Fibroblast of upper back skin (primary cell): ENCODE measurements at places on chromosomes 7 and 10.

DNA sequence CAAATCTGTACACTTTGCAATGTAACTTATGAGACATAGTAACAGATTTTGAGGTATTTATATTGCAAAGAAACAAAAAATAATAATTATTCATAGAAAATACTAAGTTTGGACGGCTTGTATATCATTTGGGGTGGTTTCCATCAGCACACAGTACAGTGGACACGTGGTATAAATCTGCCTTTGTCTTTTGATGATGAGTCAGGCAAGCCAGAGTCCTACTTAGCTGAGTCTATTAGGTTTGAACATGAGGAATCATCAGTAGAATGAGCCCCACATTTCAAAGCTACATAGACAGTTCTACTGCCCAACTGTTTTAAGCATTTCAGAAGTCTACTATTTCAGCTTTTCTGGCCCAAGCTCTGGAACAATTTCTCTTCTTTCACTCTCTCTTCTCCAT, 803.2 kb downstream of the PHTF2 start:
- peak; percentile 17 for DNase-seq

GRCh38 chr10:76554033-76554408, 1083.6 kb downstream of the KCNMA1 start:
- no peak for DNase-seq

DNA sequence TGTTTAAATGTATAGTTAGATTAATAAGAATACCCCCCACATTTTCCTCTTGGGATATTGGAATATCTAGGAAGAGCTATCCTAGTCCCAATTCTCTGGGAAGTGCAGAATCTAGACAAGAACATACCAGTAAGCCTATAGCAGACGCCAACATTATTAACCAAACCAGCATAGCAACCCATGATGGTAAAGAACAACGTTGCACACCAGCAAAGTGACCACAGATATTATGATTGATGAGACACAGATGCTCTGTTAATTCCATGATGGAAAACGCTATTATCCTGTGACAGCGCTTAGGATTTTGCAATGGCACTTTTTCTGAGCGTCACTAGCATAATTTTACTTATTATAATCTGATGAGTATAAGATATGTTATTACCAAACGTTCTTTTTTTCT, 603.1 kb upstream of the PCDH15 start:
- DNase-seq = no peak

DNA sequence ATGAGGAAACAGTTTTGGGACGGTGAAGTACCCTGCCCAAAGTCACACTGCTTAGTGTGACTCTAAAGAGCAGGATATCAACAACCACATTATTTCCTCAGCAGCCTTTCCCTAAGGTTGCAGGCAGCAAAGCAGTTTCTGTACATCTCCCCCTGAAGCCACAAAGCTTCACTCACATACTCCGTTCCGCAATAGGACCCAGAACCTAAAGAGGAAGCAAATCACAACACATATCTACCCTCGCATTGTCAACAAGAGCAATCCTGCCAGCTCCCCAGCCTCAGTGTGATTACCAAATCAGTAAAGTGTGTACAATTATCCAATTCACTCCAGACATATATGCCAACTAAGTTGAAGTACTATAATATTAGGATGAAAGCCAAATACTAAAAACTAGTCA, 30.8 kb downstream of the VAX1 start:
- DNase-seq = no peak

DNA sequence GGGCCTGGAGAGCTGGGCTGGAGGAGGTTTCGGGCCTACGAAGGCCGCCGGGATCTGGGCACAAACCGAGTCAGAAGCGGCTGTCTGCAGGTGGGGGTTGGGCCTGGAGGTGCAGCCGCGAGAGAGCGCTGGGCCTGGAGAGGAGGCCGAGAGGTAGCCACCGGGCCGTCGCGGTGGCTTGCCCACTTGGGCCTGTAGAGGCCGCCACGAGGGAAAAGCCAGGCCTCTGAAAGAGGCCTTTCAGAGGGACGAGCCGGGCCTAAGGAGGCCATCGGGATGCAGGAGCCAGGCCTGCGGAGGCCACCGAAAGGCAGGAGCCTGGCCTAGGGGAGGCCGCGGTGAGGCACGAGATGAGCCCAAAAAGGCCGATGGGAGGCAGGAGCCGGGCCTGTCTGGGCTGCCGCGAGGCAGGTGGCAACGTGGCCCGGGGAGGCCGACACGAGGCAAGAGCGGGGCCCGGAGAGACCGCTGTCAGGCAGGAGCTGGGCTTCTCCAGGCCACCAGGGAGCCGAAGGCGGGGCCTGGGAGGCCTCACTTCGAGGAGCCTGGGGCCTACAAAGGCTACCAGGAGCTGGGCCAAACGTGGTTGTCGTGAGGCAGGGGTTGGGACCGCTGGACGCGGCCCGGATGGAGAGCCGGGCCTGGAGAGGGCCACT, 25.6 kb downstream of the MDH2 start:
- no peak for DNase-seq

DNA sequence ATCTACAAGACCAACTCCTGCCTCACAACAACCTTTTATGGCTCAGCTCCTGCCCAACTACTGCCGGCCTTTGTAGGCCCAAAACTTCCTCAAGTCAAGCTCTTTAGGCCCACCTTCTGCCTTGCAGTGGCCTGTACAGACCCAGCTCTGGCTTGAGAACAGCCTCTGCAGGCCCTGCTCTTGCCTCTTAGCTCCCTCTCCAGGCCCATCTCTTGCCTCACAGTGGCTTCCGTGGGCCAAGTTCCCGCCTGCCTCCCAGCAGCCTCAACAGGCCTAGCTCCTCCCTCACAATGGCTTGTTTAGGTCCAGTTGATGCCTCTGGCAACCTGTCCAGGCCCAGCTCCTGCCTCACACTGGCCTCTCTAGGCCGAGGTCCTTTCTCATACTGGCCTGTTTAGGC, 32.4 kb upstream of the VKORC1L1 start:
- DNase-seq = no peak

DNA sequence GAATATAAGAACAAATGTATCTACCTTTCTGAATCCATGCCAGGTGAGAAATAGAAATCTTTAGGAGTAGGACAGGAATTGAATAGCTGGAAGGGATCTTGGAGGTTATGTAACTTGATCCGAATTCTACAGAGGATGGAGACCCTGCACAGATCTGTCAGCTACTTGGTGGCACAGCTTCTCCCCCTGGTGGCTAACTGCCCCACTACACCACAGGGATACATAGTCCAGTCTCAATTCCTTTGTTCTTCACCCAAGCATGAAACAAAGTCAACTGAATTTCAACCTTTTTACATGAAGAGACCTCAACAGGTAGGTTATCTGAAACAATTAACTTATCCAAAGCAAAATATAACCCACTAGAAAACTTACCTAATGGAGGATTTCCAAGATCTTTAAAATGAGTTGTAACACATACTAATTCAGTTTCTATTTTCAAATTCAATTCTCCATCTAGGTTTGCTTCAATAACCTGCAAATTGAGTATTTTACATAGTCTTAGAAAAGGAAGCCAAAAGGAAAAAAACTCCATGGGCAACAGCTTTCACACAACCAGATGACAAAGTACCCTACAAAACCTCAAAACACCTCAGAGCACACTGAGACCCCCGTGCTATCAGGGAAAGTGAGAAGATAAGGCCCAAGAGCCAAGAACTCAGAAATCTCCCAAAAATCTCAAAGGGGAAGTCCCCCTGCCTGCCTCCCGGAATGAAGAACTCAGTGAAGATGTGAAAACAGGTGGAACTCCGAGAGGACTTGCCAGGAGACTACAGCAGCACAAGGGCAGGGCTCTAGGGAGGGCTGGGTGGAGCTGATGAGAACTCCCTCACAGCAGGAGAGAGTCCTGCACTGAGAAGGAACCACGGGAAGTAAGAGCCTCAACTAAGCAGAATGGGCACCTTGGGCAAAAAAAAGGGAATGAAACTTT, 10.3 kb downstream of the HUS1 start:
- DNase-seq = peak; percentile 64

GRCh38 chr10:77127243-77127642, 510.4 kb downstream of the KCNMA1 start:
- no peak for DNase-seq

GRCh38 chr7:137682596-137682995, 164.2 kb downstream of the DGKI start:
- peak; percentile 89 for DNase-seq

GRCh38 chr10:85666987-85667386, 699.6 kb downstream of the GRID1 start:
- DNase-seq = no peak

DNA sequence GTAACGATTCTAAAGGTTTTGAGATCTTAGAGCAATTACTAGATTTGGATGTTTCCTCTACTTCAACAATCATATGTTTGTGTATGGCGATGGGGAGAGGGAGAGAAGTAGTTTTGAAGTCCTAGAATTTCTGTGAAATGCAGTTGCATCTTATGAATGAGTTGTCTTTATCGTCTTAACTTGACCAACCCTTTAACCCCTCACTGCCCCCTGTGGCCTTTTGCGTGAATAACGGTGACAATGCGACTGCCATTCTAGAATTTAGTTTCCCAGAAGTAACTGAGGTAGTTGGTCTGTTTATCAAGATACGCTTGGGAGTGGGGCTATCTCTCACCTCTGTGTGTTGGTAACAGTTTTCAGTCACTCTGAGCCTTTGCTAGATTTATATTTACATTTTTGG, 204.6 kb downstream of the HDAC9 start:
- DNase-seq = no peak

GRCh38 chr10:61409157-61409556, 44.0 kb downstream of the TMEM26 start:
- DNase-seq = no peak

DNA sequence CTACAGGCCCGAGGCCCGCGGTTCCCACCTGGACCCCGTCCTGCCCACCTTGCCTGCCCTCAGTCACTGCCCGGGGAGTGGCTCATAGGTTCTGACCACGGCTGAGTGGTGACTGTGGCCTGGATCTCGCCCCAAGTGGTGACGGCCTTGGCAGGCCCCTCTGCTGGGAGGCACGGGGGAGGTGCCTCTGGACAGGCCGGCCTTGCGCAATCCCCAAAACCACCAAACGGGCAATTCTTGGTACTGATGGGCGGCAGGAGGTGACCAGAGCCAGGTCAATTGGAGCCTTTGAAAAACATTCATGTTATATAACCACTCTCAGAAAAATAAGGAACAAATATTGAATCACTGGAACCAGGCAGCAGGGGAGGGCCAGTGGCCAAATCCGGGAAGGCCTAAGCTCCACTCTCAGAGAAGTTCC, 83.4 kb downstream of the PRKAG2 start:
- no peak for DNase-seq

DNA sequence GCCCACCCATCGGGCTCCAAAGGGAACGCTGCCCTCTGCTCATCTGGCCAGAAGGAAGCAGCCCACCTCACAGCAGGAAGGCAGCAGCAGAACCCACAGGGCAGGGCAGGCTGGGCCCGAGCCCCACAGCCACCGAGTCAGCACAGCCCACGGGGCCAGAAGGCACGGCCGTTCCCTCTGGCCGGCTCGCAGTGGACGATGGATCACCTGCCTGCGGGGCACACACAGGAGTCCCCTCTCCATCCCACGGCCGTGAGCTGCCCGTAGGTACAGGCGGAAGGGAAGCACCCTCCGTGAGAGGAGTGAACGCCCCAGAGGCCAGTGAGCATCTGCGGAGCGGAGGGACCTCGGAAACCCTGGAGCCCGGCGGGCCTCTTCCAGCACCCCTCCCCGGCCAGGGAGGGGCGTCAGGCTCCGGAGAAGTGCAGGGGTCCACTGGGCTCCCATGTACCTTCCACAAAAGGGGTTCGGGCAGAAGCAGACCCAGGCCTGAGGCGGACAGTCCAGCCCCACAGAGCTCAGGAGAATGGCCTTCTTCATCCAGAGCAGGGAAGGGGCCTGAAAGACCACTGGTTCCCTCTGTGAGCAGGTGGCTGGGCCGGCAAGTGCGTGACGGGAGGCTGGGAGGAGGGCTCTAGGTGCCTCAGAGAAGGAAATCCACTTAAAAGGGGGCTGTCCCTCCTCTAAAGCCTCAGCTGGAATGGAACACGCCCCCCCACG, 11.7 kb downstream of the NUDT1 start:
- no peak for DNase-seq

- no peak for DNase-seq
These were observed 3.4 kb upstream of the TBRG4 start for GRCh38 chr7:45114926-45115325.

GRCh38 chr10:93422118-93422517, 60.0 kb downstream of the MYOF start:
- no peak for DNase-seq

DNA sequence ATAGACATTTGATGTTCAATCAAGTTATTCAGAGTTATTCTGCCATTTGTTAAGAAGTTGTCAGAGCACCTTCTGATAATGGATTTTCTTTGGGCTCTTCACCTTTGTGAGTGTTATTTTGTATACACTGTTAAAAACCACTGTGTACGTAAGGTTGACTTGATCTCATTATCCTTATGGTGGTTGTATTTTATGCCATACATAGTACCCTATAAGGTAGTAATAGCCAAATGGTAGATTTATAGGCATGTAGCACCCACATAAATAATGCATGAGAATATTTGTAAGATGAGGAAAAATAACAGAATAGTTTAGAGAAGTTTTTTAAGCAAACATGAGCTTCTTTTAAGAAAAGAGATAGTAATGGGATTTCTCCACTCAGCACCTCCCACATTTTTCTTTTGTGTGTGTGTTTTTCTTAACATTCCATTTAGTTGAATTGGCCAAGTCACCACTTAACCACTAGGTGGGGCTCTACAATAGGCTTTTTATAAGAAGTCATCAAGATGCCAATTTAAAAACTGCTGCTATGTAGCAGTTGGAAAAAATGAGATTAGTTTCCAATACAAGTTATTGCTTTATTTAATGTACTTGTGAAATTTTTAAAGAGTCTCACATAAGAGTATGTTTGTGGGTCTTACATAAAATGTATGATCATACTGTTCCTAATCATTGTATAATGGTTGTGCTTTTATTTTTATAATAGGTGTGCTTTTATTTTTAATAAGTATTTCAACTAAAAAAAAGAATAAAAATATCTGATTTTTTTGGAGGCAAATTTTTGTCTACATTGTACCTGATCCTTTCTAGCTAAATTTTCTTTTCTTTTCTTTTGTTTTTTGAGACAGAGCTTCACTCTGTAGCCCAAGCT, 41.1 kb upstream of the STMP1 start:
- DNase-seq = peak; percentile 88

DNA sequence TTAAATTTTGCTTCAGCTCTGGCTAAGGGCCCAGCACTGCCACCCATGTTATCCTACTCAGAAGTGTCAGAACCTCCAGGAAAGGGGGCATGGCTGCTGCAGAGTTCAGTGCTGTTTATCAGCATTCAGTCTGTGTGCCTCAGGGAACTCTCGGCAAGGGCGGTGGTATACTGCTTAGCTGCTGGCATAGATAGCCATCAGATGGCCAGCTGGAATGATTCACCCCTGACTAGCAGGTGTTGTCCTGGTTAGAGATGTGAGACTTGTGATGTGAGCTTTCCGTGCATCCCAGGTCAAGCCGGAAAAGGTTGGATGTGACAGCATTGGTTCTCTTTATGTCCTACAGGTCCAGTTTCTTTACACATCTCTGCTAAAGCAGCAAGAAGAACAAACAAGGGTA, 22.1 kb downstream of the CEP55 start:
- DNase-seq = no peak

DNA sequence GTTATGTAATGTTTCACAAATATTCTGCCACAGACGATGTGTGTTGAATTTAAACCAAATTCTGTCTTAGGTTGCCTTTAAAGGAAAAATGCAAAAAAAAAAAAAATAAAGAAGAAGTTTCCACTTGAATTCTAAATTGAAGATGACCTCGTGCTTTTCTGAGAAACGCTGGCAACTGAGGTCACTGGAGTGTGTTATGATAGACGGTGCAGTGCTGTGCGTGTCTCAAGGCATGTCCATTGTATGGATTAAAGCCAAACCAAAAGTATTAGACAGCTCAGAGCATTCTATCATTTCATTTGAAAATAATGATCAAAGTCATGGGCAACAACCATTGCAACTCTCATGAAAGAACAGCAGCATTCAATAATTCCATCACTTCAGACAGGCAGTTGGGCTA, 483.9 kb downstream of the GRM8 start:
- peak; percentile 1 for DNase-seq
